ENCODE measurements at places on chromosomes 6 and 20. TPM values are rescaled to one million over a fixed set of nuclear protein-coding genes. Genes with fewer than 3 reads are reported as not detected.

HBS1L gene
- 74.4 TPM for total RNA-seq

SYCP2L gene
- 0.48 TPM for total RNA-seq

MMP24 gene
- total RNA-seq: not detected

DSE gene
- total RNA-seq: 202 TPM

NOX3 gene
- not detected for total RNA-seq

TDRD6 gene
- total RNA-seq: under 0.01 TPM

OGFRL1 gene
- total RNA-seq: 27.0 TPM

CTAGE9 gene
- total RNA-seq: not detected

CRISP2 gene
- total RNA-seq: not detected

SIRPB2 gene
- total RNA-seq: 0.21 TPM

OR12D3 gene
- total RNA-seq: not detected

DLL1 gene
- 1.7 TPM for total RNA-seq

PROKR2 gene
- not detected for total RNA-seq

BIRC7 gene
- total RNA-seq: 0.72 TPM

COL9A3 gene
- total RNA-seq: not detected

PPP1R16B gene
- 0.43 TPM for total RNA-seq

CALHM6 gene
- 1.4 TPM for total RNA-seq

CDH26 gene
- 0.72 TPM for total RNA-seq

HLA-DMB gene
- 0.96 TPM for total RNA-seq

C6orf141 gene
- total RNA-seq: 11.3 TPM

PRSS35 gene
- under 0.01 TPM for total RNA-seq

PRL gene
- not detected for total RNA-seq

CABLES2 gene
- 0.24 TPM for total RNA-seq

TMEM170B gene
- 0.24 TPM for total RNA-seq

PLN gene
- not detected for total RNA-seq

ELOVL2 gene
- under 0.01 TPM for total RNA-seq

PRDM13 gene
- total RNA-seq: not detected

KCNK16 gene
- not detected for total RNA-seq

CDK19 gene
- total RNA-seq: 5.5 TPM

HSPA1L gene
- 0.64 TPM for total RNA-seq

OLIG3 gene
- total RNA-seq: not detected

MROH8 gene
- total RNA-seq: under 0.01 TPM

BEND6 gene
- total RNA-seq: 1.2 TPM

RSPO3 gene
- total RNA-seq: not detected

CCM2L gene
- under 0.01 TPM for total RNA-seq

PCMT1 gene
- total RNA-seq: 129 TPM

VSX1 gene
- total RNA-seq: not detected

FKBP1A gene
- 76.3 TPM for total RNA-seq

TREM1 gene
- 0.72 TPM for total RNA-seq

ALDH8A1 gene
- 0.21 TPM for total RNA-seq

GJA10 gene
- not detected for total RNA-seq

RAB32 gene
- total RNA-seq: 123 TPM

KIF3B gene
- total RNA-seq: 13.9 TPM

HCRTR2 gene
- not detected for total RNA-seq

Measured in tracheal epithelial cell (primary cell).